ENCODE measurements at places on chromosomes 3 and 15. TPM values are rescaled to one million over a fixed set of nuclear protein-coding genes. Genes with fewer than 3 reads are reported as not detected.

DNA sequence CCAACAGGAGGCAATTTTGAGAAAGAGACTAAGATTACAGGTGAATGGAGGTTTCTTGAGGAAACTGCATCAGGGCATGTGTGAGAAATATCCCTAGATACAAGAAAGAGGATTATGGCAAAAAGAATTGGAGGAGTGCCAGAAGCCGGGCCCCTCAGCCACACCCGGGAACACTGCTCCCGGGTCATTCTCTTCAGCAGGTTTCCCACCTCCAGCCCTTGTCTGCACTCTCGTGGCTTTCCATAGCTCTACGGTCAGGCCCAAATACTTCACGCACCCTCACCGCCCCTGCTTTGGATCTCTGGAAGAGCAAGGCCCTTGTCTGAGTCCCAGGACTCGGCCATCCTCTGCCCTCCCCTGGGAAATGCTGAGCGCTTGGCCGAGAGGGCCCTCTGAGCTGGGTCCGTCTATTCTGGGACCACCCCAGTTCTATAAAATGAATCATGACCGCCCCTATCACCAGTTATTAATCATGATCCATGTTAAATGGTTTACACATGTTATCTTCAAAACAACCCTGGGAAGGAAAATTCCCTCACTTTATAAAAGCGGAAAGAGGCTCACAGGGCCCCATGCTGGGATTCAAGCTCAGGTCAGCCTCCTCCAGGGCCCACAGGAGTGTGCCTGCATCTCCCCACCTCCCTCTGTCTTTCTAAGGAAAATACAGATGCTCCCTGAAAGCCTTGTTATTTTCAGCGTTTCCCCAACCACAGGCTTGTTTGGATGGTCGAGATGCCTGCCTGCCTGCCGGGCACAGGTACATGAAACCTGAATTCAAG is 38.8 kb upstream of the SPTBN5 start:
- no peak for DNase-seq

DNA sequence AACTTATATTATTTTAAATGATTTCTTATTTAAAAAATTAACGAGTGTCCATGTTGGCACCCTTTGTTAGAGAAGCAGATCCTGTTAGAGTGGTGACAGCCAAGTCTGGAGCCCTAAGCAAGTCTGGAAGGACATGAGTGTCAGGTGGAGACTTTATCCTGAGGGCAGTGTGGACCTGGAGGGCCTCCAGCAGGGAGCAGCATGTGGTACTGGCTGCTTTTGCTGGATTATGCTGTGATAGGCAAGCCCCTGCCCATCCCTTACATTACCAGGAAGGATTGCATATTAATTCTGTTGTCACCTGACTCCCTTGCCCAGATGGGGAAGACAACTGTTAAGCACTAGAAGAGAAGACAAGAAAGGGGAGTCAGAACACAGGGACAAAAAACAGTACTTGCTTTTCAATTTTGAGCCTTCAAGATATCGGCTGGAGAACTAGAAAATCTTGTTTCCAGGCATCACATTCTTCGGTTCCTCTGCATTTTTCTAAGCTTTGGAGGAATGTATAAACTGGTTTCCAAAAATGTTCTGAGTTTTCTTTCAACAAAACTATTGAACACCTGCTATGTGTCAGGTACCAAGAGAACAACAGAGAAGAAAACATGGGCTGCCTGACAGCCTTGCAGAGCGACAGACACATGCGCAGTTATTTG is 22.7 kb downstream of the ZNF860 start:
- no peak for DNase-seq

MYEF2 gene
- total RNA-seq = 71.3 TPM

GRCh38 chr3:181847276-181847675 is 135.6 kb downstream of the SOX2 start:
- no peak for DNase-seq

GRCh38 chr15:93290618-93290946 is 201.6 kb upstream of the RGMA start:
- no peak for DNase-seq

GRCh38 chr15:77816983-77817382 is 184.3 kb upstream of the LINGO1 start:
- no peak for DNase-seq

DNA sequence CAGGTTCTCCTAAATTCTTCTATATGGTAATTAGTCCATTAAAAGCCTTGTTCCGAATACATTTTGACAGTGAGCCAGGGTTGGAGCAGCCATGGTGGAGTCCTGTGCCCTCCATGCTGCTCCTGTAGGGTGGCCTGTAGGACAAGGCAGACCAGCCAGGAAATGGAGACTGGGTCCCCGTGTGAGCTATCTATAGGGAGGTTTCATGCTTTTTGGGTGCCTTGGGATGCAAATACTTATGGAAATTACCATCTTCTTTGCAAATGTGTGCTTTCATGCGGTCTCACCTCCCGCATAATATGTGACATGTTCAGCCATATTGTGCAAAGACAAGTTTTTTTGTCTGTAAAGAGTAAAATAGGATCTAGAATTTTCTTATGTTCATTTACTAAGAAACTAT is 58.0 kb upstream of the FURIN start:
- no peak for DNase-seq

GOLGB1 gene
- 49.7 TPM for total RNA-seq

GRCh38 chr3:10674578-10674977 is 141.4 kb upstream of the SLC6A11 start:
- DNase-seq = no peak

SLC4A7 gene
- total RNA-seq = 99.4 TPM

GRCh38 chr15:66581972-66582537 is 16.3 kb upstream of the LCTL start:
- DNase-seq = no peak

DNA sequence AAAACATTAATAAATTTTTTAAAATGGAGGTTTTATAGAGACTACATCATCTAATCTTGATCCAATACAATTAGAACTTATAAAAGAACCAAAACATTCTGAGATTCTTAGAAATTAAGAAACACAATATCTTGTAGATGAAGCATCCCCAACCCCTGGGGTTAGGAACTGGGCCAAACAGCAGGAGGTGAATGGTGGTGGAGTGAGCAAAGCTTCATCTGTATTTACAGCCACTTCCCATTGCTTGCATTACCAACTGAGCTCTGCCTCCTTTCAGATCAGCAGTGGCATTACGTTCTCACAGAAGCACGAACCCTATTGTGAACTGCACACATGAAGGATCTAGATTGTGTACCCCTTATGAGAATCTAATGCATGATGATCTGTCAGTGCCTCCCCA is 36.3 kb downstream of the KNL1 start:
- no peak for DNase-seq

TGM5 gene
- not detected for total RNA-seq

DNA sequence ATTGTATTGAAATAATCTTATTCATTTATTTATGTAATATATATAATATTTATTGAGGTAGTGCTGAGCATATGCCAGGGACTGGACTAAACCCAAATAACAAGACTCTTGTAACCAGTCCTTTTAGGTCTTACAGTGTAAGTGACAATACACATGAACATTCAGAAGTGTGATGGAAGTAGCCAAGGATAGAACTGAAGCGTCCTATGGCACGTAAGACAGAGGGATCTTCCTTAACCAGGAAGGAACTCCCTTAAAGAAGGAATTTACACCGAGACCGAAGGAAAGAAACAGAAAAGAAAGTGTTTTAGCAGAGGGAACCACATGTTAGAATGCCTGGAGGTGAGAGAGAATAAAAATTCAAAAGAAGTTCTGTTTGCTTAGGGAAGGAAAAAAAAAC is 23.6 kb upstream of the CLDN1 start:
- no peak for DNase-seq

- DNase-seq = no peak
These were observed 317.0 kb upstream of the ADAMTS9 start for GRCh38 chr3:65004795-65005295.

DNA sequence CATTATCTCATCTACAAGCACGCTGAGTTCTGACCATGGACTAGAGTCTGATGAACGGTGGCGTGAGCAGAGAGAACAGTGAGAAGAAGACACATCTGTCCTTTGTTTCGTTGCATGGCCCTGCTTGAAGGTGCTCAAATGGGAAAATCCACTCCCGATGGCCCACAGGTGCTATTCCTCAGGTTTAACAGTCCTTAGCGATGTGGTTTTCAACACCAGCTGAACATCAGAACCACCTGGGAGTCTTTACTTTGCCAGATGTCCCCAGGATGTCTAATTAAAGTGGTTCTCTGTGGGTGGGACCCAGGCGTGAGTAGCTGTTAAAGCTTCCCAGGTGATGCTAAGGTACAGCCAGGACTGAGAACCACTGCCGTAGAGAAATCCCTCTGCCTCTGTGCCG is 13.0 kb downstream of the ADAMTS17 start:
- DNase-seq = no peak

ROPN1B gene
- total RNA-seq = 0.26 TPM

DNA sequence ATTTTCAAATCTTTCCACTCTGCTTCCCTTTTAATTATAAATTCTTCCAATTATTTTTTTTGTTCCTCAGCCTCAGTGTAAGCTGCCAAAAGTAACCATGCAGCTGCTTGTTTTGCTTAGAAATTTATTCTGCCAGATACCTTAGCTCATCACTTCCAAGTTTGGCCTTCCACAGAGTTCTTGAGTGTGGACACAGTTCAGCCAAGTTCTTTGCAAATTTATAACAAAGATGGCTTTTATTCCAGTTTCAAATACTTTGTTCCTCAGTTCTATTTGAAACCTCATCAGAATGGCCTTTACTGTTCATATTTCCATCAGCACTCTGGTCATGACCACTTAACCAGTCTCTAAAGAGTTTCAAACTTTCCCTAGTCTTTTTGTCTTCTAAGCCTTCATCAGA is 10.3 kb downstream of the RTP1 start:
- DNase-seq = no peak

DNA sequence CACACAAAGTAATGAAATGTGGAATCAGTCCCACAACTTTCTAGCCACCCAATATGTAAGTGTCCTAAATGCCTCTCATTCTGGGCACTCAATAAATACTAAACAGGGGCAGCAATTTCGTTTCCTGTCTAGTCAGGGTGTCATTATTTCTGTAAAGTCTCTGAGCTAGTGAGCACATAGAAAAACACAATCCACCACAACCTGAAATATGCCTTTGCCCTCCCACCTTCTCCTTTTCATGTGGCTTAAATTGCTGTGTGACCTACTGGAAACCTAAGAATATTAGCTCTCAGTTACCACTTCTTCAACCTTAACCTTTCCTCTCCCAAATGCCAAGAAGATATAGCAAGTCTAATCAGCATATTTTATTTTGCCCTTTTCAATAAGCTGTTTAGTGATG is 456.3 kb upstream of the KCNMB2 start:
- DNase-seq = no peak

DNA sequence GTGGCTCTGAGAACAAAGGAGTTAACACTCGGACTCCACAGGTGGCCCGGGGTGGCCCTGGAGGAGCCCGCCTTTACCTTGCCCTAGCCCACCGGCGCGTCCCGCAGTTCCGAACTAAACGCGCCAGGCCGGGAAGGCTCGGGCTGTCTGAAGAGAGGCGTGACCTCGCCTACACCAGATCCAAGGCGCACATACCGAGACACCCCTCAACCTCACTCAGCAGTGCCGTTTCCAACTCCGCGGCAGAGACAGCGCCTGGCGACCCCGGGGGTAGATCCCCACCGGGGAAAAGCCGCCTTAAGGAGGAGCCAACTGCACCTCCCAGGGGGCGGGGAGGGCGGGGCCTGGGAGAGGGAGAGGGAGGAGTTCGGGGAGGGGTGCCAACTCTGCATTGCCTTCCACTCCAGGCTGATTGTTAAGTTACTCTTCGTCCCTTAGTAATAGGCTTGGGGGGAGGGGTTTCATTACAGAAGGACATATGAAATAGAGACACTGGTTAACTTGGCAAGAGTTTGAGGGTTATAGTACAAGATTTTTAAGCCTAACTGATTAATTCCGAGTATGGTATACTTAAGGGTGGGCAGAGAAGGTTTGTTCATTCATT is at the start of gene DLG1:
Gene DLG1 (minus strand): TSS at position 272 of the 604 bp plus-strand sequence. CDS start 1,408 bp downstream, outside the sequence.
- DNase-seq = peak; percentile 83

DNA sequence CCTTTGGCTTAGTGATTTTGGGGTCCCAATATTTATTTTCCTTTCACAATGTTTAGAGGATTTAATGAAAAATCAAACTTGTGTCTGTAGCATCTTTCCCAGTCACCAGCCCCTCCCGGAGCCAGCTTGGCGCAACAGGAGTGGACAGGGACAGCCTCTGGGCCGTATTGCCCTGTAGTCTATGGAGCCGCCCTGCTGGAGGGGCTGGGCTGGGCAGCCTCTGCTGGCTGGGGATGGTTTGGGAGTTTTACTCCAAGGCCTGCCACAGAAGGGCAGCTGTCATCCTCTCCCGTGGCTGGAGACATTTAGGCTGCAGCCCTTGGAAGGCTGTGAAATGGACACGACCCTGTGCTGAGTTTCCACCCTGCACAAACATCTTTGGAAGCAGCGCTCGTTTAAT is 89.4 kb upstream of the RGMA start:
- no peak for DNase-seq

- DNase-seq = no peak
These were observed 32.3 kb downstream of the VGLL4 start for GRCh38 chr3:11611341-11611799.

- DNase-seq = no peak
These were observed 172.9 kb upstream of the CTDSPL start for GRCh38 chr3:37688756-37689155.

DNA sequence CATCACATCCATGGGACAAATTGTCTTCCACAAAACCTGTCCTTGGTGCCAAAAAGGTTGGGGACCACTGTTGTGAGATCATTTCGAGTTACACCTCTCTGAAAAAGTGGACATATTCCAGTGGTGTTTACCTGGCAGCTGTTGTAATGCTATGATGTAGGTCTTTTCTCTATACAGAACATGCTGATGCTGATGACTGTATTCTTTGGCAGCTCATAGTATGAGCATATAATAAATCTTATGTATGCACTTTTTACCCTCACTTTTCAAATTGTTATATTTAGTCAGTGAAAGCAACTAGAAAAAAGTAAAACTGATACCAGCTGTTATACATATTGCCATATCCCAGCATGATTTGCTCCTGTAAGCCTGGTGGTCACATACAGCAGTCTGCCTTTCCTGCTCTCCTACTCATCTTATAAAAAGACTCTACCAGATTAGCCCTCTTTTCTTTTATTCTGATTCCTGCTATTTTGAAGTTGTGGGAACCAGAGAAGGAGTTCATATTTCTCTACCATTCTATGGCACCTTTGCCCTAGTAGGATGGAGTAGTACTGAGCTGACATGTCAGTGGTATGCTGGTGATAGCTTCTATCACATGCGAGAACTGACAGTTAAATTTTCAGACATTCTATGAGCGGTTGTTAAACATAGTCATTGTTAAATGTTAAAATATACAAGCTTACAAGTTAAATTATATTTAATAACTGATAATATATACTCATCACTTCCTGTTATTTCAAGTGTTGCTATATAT is 128.7 kb downstream of the FNDC3B start:
- DNase-seq = no peak

NR1I2 gene
- total RNA-seq = not detected

DNA sequence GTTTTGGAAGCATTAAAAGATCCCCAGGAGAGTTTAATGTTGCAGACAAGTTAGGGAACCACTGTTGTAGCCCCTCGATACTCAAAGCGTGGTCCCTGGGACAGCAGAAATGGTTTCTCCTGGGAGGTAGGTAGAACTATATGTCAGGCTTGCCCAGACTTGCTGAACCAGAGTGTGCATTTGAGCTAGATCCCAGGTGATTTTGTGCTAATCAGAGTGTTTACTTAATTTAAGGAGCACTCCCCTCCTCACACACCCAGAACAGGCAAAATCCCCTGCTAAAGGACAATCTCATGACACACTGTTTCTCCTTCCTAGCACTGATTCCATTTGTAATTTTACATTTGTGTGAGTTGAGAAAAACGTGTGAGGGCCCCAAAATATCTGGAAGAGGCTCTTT is 24.3 kb downstream of the LMCD1 start:
- no peak for DNase-seq

SCAANT1 gene
- total RNA-seq = not detected

ATP13A3 gene
- 169 TPM for total RNA-seq

Data from Panc1 (cell line).